Sigmoid colon (tissue), 7 donors: ENCODE measurements at places on chromosomes 13 and 19. TPM values are rescaled to one million over a fixed set of nuclear protein-coding genes. Genes with fewer than 3 reads are reported as not detected.

- no peak for DNase-seq
These were observed 803 bp downstream of the FLT3 start for GRCh38 chr13:28099396-28100149.

GRCh38 chr13:44817131-44817671, 172.1 kb downstream of the NUFIP1 start:
- no peak for DNase-seq

DNA sequence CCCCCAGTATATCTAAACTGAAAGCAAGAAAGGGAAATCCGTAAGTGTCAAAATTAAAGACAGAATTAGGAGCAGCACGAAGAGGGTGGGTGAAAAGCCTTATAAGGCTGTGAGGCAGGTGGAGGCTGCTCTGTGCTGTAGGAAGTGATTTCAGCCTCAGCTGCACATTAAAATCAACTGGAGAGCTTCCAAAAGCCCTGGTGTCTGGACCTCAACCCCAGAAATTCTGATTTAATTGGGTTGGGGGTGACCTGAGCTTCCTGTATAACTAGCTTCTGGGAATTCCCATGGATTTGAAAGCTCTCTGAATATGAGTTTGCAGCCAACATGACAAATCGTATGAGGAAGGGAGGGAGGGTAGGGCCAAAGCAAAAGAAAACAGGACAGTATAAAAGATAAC, 242.4 kb upstream of the TMTC4 start:
- DNase-seq: no peak

- DNase-seq: no peak
These were observed 6.3 kb upstream of the CRTC1 start for GRCh38 chr19:18677156-18677555.

DNA sequence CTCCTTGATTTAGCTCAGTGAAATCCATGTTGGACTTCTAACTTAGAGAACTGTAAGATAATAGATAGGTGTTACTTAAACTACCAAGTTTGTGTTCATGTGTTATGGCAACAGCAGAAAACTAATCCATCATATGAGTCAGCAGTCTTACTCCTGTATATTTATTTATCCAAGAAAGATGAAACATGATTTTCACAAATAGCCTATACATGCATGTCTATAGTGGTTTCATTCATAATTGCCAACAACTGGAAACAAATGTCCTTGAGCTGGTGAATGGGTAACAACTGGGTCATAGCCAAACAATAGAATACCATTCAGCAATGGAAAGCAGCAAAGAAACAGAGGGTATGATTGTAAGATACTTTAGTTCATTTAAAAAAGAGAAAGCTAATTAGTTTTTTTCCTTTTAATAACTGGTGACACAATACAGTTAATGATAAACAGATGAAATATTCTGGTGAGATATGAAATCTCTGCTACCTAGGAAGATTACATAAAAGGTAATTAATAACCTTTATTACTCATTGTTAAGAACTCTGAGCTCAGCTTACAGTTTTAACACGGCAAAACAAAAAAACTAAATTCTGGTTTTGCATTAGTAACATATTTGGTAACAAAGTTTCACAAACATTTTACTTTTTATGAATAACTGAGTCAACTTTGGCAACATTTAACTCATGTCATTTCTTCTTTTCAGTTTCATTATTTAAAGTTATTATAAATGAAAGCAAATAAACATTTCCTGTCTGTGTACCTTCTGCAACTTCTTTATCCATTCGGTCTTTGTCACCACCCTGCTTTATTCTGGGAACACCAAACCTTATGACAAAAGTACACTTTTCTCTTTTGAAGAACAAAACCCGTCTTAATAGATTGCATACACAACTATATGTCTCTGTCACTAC, 181.3 kb downstream of the LIG4 start:
- no peak for DNase-seq

DNA sequence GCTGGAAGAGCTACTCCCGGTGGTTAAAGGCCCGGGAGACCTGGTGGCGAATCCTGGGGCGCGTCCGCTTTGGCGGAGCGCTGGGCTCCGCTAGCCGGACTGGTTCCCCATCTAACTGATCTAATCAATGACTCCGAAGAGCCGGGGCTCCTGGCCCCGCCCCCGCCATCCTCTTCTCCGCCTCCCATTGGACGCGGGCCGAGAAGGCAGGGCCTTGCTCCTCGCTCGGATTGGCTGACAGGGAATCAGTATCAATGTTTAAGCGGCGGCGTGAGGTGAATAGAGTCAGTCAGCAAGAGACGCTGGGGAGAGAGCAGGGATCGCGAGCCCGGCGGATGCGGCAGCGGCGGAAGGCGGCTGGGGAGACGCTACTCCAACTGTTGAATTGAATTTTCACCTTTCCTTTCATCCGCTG, 1.7 kb upstream of the PCDH17 start:
- peak; percentile 85 for DNase-seq

DNA sequence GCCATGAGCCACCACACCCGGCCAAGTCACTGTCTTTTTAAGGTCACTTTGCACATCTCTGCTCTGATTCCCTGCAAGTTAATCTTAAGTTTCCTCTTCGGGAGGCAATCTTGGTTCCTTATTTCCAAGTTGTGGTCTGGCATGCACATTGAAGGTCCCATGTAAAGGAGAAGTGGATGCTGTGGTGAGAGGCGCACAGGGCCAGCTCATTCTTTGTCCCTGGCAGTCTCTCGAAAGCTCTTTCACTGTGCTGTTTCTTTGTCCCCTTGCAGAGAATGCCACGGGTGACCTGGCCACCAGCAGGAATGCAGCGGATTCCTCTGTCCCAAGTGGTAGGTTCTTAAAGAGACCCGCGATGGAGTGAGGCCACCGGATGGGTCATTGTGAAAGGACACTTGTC, 16.4 kb upstream of the C19orf33 start:
- DNase-seq: no peak

- no peak for DNase-seq
These were observed 460 bp downstream of the KMT5C start for GRCh38 chr19:55339889-55340783.

DNA sequence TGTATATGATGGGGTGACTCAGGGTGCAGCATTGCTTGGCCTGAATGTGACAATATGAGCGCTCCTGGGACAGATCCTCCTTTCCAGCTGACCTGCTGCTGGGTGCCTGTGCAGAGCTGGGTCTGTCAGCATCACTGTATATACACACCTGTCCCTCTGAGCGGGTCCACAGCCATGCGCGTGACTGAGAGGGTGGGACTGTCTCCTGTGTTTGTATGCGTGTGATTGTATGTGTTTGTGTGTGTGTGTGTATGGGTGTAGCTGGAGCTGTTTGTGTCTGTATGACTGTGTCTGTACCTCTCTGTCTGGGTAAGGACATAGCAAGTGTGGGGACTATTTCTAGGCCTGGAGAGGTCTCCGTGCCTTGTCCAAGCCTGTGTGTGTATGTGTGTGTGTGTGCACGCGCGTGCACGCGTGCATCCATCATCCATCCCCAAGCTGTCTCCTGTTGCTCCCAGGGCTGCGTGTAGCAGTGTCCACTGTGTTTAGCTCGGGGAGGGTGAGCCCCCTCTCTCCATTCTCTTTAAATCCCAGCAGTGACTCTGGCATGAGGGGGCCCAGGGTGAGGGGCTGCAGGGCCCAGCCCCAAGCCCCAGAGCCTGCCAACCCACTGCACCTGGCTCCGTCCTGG, 8.3 kb downstream of the IGLON5 start:
- no peak for DNase-seq

DNA sequence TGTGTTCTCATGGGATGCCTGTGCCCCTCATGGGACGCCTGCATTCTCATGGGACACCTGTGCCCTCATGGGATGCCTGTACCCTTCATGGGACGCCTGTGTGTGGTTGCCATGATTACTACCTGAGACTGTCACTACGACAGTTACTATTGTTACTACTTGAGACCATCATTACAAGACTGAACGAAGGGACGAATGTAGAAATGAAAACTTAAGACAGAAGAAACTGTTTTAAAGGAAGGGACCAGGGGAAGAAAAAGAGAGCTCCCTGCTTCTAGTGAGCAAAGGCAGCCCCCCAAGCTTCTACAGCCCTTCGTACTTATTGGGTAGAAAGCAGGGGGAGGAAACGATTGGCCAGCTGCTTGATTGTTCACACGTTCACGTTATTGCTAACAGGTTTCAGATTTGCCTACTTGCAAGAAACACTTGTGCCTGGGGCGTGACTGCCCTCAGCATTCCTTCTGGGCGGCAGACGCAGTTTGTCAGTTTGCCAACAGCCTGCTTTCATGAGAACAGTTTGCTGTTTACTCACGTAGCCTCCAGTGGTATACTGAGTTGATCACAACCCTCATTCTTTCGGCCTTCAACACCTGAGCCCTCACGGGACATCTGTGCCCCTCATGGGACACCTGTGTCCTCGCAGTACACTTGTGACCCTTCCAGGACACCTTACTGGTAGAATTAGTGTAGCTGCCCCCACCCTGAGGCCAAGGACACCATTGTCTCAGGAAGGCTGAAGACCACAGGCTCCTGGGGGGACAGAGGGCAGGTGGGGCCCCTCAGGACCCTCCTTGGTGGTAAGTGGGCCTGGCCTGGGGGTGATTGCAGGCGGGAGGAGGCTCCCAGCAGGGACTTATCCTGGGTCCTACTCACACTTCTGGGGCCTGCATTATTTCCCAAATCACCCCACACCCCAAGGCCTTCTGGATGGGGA, 2.5 kb upstream of the S1PR4 start:
- no peak for DNase-seq

- DNase-seq: no peak
These were observed 25.3 kb downstream of the ELAVL1 start for GRCh38 chr19:7980168-7980567.

GRCh38 chr13:107803822-107804495, 411.4 kb downstream of the LIG4 start:
- DNase-seq: no peak

DNA sequence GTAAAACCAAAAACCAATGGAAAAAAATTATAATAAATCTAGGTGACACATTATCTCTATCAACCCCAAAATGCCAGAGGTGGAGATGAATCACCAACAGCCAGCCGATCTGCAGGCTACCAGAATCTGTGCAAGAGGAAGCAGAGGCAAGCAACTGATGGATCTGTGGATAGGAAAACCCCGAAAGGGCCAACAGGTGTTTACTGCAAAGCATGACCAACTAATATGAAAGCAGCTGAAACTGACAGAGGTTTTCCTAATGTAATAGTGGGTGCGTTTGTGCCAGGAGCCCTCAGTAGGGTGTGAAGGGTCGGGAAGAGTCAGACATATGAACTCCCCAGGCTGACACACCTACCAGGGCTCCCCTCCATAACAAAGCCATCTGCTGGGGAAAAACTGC, 554.6 kb downstream of the RFC3 start:
- DNase-seq: no peak

DNA sequence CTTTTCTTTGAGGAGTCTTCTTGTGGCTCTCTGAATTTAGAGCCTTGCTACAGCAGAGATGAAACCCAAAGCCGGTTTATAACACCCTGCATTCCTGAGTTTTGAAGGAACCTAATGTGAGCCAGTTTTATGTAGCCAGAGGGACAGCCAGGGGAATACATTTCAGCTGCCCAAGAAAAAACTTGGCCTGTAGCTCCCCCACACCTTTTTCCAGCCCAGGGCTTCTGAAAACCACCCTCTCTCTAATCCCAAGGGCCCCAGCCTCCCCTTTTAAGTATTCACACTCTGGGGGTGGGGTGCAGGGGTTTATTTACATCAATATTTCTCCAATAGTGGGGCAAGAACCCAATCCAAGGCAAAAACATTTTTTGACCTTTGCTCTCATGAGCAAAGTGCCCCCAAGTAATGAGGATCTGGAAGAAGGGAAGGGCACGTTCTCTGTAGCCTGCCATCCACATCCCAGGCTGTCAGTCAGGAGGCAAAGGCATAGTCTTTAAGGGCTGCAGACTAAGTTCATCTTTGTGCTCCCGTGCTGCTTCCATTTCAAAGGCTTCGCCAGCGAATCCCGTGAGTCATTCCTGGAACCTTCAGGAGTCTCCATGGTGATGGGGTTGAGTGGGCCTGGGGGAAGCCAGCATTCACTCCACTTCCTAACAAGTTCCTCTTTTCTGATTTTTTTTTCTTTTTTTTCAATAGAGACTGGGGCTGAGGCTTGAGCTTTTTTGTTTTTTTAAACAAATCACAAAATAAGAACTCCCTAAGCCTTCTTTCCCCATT, 33.2 kb upstream of the MEDAG start:
- peak; percentile 85 for DNase-seq

DNA sequence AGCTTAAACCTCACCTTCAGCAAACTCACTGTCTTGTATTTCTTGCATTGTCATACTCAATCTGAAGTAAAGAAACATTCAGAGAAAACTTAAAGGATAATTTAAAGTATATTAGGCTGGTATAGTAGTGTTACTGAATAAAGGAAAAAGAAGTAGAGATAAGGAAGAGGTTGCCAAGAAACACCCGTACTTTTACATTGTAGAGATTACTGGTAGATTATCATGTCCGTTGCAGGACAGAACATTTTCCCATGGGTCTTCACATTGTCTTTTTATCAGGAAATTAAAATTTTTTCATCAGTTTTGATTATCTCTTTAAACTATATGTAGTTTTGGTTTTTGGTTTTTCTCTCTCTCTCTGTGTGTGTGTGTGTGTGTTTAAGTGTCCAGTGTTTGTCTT, 19.9 kb upstream of the GPR183 start:
- DNase-seq: no peak

DNA sequence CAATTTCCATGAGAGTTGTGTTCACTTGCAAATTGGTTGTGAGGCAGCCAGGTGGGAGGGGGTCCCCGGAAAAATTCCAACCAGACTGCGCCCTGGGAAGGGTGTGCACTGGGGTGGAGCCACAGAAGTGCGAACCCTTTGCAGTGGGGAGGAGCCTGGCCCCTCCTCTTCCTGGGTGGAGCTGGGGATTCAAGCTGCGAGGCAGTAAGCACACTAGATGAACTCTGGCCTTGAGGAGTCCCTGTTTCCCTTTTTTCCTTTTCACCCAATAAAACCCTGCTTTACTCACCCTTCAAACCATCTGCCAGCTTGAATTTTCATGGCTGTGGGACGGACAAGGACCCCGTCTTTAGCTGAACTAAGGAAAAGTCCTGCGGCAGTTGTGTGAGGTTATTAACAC, 31.0 kb upstream of the MBNL2 start:
- no peak for DNase-seq

DNA sequence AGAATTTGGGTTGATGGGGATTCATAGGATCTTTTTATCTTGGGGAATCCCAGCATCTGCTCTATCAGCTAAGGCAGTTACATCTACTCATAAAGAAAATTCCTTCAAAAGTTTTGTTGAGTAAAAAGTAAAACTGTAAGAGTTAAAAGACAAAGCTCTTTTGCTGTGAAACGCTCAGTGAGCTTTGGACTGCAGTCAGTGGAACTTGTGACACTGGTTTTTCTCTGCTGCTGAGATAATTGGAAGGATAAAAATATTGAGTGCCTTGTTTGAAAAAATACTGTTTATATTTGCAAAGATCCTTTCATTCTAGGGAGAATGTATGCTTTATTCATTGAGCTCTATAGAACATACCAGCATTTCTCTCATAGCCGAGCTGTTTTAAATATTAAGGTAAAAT, 5.3 kb downstream of the NAXD start:
- DNase-seq: no peak

Gene SGCG
- 0.16 TPM for total RNA-seq

Gene TMEM143
- total RNA-seq: 6.8 TPM

Gene ZNF584
- total RNA-seq: 8.2 TPM

Gene PCDH20
- total RNA-seq: 2.1 TPM

Gene ATP4A
- not detected for total RNA-seq

Gene GJA3
- total RNA-seq: not detected

Gene KASH5
- total RNA-seq: not detected

Gene FUT1
- total RNA-seq: 0.71 TPM

Gene GAS6
- total RNA-seq: 58.1 TPM

Gene NLRP5
- total RNA-seq: not detected

Gene SELENOV
- total RNA-seq: not detected

Gene NUP62
- 26.3 TPM for total RNA-seq

Gene EXOC3L2
- total RNA-seq: not detected

Gene CYP2F1
- total RNA-seq: not detected

Gene COL5A3
- 9.6 TPM for total RNA-seq

Gene ZNF677
- 28.5 TPM for total RNA-seq
